ENCODE measurements at places on chromosomes 12 and 14.
A peak's percentile ranks its signal among the peaks of the same experiment; 100 is the strongest.

- no peak for DNase-seq
Observed at GRCh38 chr14:84592770-84593169, 937.2 kb upstream of the FLRT2 start.

DNA sequence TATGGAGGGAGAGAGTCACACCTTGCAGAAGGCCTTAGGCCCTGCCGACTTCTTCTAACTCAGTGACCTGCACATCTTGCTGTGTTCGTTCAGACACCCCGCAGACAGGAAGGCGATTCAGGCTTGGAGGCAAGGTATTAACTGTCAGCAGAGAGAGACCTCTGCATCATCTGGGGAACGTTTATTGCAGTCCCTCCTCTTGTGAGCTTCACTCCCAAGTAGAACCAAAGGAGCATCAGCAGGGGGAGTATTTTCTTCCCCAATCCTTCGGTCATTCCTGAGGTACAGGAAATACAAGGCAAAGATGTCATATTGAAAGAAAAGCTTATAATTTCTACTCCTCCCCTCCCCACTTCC, 217.9 kb downstream of the CRADD start:
- no peak for DNase-seq

DNA sequence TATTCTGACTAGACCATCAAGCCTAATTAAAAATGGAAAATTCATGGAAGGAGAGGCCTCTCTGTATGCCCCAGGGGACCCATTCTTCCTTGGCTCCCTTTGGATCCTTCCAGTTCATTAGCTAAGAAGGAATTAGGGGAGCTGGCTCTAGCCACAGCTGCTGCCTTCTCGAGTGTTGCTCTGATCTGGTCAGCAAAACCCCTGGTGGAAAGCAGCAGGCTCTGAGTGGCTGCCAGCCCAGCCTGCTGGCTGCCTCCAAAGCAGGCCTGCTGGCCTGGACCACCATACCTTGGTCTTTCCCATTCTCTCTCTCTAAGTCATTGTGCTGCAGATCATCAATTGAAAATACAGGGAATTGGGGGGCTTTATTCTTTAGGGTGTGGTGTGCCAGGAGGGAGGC, 29.0 kb upstream of the AKAP6 start:
- peak; percentile 63 for DNase-seq

DNA sequence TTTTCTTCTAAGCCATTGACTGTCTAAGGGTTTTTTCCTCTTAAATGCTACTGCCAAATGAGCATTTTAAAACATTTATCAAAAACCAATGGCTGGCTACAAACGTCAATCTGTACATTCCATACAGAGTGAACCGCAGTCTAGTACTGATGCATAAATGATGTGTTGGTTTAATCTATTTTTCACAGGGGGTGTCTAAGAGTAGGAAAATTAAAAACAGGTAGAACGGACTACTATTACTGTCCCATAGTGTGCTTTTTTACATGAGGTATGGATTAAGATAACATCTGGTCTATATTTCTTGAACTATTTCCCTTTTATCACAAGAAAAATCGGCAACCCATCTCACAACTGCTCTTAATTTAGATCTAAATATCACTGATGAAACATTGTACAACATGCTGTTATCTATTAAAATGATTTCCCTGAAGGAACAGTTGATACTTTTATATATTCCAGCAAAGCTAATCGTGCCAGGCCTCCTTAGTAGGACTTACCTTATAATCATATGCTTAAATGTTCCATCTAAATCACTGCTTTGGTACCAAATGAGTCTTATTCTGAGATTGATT, 172.9 kb upstream of the CDKN3 start:
- DNase-seq: no peak

- no peak for DNase-seq
Observed at GRCh38 chr12:19200261-19200660, 70.7 kb downstream of the PLEKHA5 start.

GRCh38 chr12:105083031-105083430, 1.2 kb downstream of the ALDH1L2 start:
- DNase-seq: no peak

All from NCI-H2171 (cell line).